Neural crest cell (in vitro differentiated cells): ENCODE measurements at places on chromosomes 12 and 14.

- no peak for DNase-seq
Observed at GRCh38 chr12:89475203-89475990, 49.2 kb downstream of the GALNT4 start.

DNA sequence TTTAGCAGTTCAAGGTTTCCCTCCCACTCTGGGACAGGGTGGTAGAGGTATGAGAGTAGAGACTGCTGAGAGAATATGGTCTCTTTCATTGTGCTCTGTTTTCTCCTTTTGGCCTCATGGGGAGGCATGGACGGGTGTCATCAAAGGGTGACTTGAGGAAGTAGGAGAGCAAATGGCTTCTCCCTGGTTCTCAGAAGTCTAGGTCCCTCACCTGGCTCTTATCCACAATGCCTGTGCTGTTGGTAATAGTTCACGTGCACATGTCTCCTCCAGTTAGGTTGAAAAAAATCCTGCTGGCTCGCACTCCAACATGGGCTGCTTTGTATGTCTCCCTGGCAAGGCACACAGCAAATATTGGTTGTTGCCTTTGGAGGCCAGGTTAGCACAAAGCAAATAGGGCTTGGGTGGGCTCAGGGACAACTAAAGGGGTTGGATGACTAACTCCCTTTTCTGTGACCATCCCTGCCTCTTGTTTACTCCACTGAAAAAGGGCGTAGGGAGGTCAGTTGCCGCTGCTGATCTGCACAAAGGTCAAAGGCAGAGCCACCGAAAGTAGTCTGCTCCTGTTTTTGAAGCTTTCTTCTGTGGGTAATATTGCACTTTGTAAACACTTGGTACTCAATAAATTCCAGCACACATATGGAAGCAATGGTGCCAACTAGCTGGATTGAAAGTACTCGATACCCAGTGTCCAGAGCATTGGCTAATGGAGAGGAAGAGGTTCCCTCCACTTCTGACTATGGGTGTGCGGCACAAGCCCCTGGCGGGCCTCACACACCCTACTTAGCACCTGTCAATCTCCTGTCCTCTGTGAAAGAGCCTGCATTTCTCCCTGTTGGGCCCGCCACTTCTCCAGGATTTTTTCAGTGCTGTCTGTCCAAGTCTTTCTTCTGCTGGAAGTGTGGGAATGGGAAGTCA is 121.8 kb downstream of the SLC38A6 start:
- no peak for DNase-seq

GRCh38 chr14:102899516-102899900 is 23.0 kb upstream of the AMN start:
- no peak for DNase-seq

DNA sequence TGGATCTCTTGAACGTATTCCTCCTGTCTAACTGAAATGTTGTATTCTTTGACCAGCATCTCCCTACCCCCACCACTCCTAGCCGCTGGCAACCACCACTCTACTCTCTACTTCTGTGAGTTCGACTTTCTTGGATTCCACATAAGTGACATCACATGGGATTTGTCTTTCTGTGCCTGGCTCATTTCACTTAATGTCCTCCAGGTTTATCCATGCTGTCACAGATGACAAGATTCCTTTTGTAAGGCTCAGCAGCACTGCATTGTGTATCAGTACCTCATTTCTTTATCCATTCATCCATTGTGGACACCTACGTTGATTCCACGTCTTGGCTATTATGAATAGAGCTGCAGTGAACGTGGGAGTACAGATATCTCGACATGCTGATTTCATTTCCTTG is 10.5 kb downstream of the PRKAB1 start:
- no peak for DNase-seq

GRCh38 chr14:41605550-41606281 is 960 bp upstream of the LRFN5 start:
- DNase-seq = peak; percentile 36

GRCh38 chr12:59904874-59905521 is 309.2 kb downstream of the SLC16A7 start:
- no peak for DNase-seq

DNA sequence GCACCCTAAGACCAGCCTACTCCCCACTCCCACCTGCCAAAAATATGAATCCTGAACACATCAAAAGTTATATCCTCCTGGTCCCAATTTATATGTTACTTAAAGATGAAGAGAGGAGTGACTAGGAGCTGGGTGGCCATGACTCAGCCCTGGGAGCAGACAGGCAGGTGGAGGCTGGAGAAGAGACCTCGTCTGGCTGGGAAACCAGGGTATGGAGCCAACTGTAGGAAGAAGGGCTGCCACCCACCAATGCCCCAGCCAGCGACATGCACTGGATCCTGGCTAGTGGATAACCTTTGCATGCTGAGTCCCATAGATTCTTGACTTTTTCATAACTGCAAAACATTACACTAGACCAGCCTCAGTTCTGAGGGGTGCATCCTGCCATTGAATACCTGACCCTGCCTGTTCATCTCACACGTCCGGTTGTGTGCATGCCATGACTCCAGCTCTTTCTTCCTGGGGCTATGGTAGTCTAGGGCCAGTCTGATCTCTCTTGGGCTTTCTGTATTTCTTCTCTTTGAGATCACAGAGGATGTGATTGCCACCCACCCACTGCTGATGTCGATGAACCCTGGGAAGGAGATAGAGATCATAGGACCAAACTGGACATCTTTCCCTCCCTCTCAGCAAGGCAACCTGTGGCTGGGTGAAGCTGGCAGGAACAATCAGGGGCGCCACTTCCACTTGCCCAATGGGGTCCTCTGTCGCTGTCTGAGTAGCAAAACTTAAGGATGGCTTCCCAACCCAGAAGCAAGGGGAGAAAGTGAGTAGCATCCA is 69.6 kb upstream of the DDX11 start:
- DNase-seq = no peak

DNA sequence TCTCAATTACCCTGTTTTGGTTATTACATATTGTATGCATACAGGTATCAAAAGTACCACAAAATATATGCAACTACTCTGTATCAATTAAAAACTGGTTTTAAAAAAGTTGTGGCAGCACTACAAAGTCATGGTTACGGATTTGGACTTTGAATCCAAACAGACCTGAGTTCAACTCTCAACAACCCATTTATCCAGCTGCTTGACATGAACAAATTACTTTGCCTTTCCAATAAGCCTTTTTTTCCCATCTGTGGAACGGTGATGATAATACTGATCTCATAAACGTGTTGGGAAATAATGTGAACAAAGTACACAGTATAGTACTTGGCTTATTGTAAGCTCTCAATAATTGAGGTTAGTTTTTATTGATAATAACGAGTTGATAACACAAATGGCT is 85.0 kb downstream of the MNAT1 start:
- no peak for DNase-seq

- DNase-seq = no peak
Observed at GRCh38 chr14:40394634-40395340, 962.6 kb upstream of the FBXO33 start.

GRCh38 chr12:58302487-58303011 is 361.2 kb downstream of the ATP23 start:
- no peak for DNase-seq

DNA sequence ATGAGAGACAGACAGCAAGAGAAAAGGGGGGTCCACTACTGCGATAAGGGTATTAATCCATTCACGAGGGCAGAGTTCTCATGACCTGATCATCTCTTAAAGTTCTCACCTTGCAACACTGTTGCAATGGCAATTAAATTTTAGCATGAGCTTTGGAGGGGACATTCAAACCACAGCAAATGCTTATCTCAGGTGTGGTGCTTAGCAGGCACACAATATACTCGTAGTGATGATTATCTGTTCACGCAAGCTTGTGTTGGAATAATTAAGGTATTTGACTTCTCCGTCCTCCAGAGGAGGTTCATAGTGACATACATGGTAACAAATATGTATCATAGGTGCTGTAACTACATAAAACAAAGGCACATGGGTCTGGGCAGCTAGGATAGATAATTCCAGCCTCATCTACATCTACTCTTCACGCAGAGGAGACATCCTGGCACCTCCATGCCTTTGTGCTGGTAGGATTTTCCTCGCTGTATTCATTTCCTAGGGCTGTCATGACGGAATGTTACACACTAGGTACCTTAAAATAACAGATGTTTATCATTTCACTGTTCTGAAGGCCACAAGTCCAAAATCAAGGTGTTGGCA is 221.2 kb downstream of the RBM19 start:
- DNase-seq = no peak

DNA sequence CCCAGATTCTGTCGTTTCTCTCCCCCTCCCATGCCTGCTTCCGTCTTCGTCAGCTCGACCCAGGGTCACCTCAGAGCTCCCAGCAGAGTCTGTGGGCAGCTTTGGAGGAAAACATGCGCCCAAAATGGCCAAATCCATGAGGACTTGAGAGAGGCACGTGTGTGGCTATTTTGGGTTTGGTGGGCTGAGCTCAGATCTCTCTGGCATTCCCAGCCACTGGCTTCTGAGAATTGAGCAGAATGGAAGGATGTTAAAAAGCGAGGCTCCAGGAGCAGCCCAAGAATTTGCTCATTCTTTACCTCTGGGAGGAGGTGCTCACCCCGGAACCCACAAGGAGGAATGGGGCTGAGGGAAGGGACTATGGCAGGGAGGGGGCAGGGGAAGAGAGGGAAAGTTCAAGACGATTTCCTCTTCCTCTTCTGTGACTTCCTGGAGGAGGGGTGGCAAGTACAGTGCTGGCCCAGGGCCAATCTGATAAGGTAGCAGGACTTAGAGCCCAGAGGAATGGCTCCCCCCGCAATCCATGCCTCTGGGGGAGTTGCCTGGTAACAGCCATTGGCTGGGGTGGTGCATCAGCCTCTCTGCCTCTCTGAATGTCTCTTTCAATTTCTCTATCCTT is 20.1 kb downstream of the TSPAN9 start:
- no peak for DNase-seq

GRCh38 chr12:39372204-39372925 is 70.6 kb downstream of the KIF21A start:
- DNase-seq = no peak

DNA sequence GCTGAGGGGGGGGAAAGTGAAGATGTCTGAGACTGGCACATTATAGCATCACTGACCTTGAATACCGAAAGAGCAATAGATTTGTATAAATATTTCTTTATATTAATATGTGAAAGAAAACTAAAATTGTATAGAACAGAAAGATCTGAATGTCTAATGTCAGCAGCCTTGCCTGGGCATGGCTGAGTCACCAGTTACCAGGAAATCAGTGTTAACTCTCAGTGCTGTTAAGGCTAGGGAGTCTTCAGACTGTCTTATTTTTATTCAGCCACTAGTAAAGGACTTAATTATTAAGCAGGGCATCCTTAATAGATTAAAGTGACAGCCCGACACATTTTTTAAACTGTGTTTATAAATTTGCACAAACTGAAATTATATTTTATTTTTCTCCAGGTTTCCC is 122.9 kb upstream of the AEBP2 start:
- no peak for DNase-seq

DNA sequence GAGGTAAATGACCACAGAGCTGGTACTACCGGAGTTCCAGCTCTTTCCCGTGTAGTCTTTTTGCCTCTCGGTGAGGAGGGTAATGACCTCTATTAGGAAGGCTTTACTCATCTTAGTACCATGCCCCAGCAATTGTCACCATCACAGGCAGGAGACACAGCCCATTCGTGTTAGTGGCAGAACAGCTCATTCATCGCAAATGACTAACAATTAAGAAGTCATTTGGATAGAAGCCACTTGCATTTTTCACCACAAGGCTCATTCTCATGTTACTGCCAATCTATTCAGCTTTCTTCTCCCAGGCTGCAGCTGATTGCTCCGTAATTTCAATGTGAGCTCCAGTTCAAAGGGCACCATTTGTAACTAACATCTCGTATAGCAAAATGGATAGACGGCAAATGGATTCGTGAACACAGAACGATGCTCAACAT is 718.8 kb upstream of the TMEM132C start:
- no peak for DNase-seq

DNA sequence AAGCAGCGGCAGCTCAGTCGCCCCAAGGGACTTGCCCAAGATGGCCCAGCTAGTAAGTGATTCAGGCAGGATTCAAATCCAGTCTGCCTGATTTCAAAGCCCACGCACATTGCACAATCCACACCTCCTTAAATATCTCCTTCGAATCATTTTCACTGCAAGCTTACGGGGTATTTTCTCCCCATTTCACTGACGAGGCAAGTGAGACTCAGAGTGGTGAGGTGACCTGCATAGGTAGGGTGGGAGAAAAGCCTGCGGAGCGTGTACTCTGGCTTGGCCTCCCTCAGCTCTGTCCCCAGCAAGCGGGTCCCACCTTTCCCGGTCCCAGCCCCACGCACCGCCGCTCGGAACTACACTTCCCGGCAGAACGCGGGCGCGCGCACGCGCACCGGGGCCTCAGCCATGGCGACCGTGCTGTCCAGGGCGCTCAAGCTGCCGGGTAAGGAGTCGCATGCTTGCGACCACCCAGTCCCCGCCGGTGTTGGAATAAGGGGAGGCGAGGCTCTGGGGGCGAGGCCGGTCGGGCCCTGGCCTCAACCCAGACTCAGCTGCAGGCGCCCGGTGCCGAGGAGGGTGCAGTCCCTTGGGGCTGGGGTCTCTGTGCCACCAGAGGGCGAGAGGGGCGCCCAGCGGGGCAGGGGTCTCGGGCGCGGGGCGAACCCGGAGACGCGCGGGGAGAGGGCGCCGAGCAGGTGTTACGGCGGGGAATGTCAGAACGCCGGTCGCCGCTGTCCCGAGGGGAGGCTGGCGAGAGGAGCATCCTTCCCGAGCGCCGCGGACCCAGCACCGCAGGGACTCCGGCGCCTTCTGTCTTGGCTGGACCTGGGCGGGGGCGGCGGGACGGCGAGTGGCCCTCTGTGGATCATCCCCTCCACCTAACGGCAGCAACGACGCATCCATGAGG is at the start of gene FAM234B:
TSS of gene FAM234B (plus strand) at position 380 of the 904 bp plus-strand sequence. CDS start at position 403, 23 bp downstream.
- peak; percentile 73 for DNase-seq

DNA sequence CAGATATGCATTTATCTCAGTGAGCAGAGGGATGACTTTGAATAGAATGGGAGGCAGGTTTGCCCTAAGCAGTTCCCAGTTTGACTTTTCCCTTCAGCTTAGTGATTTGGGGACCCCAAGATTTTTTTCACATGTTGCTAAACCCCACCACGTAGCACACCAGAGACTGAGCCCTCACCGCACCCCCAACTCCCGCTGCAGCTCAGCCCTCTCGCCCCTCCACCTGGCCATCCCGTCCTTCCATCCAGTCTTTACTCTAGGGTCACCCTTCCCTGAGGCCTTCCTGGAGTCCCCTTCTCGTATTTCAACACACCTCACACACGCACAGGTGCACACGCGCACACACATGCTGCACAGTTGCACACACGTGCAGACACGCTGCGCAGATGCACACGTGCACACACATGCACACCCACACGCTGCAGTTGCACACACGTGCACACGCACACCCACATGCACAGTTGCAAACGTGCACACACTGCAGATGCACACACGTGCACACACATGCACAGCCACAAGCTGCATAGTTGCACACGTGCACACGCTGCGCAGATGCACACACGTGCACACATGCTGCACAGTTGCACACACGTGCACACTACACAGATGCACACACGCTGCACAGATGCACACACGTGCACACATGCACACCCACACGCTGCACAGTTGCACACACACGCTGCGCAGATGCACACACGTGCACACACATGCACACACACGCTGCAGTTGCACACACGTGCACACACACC is 30.0 kb downstream of the HSP90AA1 start:
- DNase-seq = no peak

GRCh38 chr12:132602572-132603239 is 7.7 kb downstream of the LRCOL1 start:
- no peak for DNase-seq

- no peak for DNase-seq
Observed at GRCh38 chr14:100237735-100238418, 1.1 kb upstream of the YY1 start.
